ENCODE measurements at places on chromosomes 5 and 9.

GRCh38 chr9:96395964-96396363 lies 12.5 kb upstream of the SLC35D2 start:
- DNase-seq: no peak

DNA sequence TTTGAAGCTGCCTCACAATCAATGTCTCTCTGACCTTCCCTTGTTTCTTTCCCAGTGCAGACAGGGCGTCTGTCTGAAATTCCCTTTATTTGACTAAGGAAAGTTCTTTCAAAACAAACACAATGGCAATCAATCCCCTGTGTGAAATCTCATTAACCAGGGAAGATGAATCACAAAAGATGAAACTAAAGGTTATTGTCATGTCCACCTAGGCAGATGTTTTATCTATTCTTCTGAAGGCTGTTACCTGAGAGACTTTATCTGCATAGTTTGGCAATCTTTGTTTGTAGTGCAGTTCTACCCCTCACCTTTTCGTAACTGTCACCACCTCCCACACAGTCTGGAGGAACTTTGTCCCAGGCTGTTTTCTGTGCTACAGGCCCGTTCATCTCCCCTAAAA lies 217.5 kb upstream of the RIOK2 start:
- DNase-seq: no peak

DNA sequence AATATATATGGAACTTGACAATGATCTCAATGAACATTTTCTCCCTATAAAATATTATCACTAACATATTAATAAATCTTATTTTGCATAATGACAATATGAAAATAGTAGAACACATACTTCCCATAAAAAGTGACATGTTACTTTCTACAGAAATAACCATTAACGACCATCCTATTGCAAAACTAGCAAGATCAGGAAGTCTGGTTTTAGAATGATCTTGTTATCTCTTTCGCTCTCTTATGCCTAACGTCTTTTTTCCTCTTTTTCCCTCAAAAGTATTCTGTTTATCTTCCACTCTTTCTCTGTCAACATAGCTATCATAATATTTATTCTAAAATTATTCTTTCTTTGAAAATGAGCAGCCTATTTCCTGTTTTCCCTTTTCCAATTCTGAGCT lies 21.6 kb upstream of the C5orf46 start:
- no peak for DNase-seq

GRCh38 chr9:110755179-110755578 lies 86.6 kb downstream of the MUSK start:
- no peak for DNase-seq

GRCh38 chr9:3920604-3921582 lies 379.0 kb downstream of the GLIS3 start:
- no peak for DNase-seq

DNA sequence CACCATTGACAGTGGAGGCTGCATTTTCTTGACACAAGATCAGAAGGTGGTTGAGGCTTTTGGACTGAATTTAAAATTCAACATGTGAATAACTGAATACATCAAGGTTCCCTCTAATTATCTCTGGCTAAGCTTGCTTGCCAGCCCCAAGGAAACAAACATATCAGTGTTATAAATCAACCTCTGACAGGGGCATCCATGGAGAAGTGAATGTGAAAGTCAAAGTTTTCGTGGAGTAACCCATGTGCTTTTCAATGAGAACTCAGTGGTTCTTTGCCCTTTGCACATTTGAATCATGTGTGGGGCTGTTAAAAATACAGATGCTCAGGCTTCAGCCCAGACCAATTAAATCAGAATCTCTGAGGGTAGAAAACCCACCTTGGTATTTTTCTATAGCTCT lies 128.9 kb downstream of the LRRC70 start:
- DNase-seq: no peak
